ENCODE measurements at places on chromosomes 2 and 18. TPM values are rescaled to one million over a fixed set of nuclear protein-coding genes. Genes with fewer than 3 reads are reported as not detected.

DNA sequence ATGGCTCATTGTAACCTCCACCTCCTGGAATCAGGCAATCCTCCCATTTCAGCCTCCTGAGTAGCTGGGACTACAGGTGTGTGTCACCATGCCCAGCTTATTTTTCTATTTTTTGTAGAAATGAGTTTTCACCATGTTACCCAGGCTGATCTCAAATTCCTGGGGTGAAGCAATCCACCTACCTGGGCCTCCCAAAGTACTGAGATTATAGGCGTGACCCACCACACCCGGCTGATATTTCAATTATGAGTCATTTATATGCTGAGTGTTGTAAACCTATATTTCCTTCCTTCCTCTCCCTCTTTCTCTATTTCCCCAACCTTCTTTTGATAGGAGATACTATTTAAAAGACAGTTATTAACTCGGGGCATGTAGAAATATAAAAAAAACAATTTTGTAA lies 469.6 kb upstream of the ID2 start:
- H3K4me1 ChIP-seq = no peaks in the 10 kb centered on the region
- no peak for DNase-seq
- H3K4me3 ChIP-seq = no peak overlapping the region
- H3K36me3 ChIP-seq = no peaks in the 10 kb centered on the region

NFATC1 gene
- total RNA-seq = 21.9 TPM

SERPINB12 gene
- 20.1 TPM for total RNA-seq

- DNase-seq = peak; percentile 99
- H3K27me3 ChIP-seq = no peaks in the 10 kb centered on the region
- H3K36me3 ChIP-seq = no peaks in the 10 kb centered on the region
- peak within 1 kb of the TSS; percentile 95 for H3K27ac ChIP-seq
- H3K4me3 ChIP-seq = peak within 1 kb of the TSS; percentile 80
These were observed at the start of gene ZCCHC2 for GRCh38 chr18:62522504-62523254. Gene ZCCHC2 (plus strand): TSS chr18:62523025. CDS start chr18:62523425, 400 bp downstream.

- H3K27me3 ChIP-seq = no peaks in the 10 kb centered on the region
- DNase-seq = peak; percentile 28
- no peak overlapping the region for H3K27ac ChIP-seq
- H3K4me1 ChIP-seq = no peaks in the 10 kb centered on the region
These were observed 90.5 kb upstream of the TMEM247 start for GRCh38 chr2:46388881-46389280.

COX5B gene
- 481 TPM for total RNA-seq

- peak overlapping the region; percentile 66 for H3K27ac ChIP-seq
- H3K4me3 ChIP-seq = no peak overlapping the region
- H3K4me1 ChIP-seq = peaks cover 47% of the 10 kb centered on the region
- no peaks in the 10 kb centered on the region for H3K27me3 ChIP-seq
- peak; percentile 93 for DNase-seq
- H3K36me3 ChIP-seq = no peaks in the 10 kb centered on the region
These were observed 89.3 kb upstream of the HAAO start for GRCh38 chr2:42881732-42882131.

DNA sequence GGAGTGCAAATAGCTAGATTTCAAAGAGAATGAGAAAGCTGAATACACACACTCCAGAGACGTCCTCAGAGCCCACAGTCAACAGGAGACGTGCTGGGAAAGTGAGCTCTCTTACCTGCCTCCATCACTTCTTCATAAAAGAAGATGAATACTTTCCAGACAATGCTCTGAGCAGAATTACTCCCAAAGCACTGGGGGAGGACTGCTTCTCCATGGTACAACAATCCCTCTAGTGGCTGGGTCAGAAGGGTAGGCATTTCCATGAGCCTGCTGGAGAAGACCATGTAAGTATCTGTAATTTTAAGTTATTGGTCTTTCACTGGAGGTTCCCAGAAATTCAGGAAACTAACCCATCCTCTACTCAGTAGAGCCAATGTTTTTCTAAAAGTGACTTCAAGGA lies 190.3 kb downstream of the RBM43 start:
- no peak for DNase-seq
- no peak overlapping the region for H3K27ac ChIP-seq
- H3K36me3 ChIP-seq = no peaks in the 10 kb centered on the region
- no peaks in the 10 kb centered on the region for H3K27me3 ChIP-seq
- no peaks in the 10 kb centered on the region for H3K4me1 ChIP-seq

DNA sequence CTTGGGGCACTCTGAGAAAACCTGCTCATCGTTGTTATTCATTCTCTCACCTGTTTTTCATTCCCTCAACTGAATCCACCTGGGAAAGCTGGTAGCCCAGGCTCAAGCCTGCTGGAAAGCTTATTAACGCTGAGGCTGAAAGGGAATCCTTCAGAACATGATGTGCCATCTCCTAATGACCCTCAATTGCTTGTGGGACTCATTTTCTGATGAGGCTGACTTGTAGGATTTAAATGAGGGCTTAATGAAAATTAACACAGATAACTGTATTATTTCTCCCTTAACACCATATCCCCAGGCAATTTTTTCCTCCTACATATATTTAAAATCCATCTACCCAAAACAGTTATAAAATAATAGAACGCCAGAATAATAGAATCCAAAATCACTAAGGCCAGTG lies 162.7 kb upstream of the ACAA2 start:
- H3K4me3 ChIP-seq = no peak overlapping the region
- H3K36me3 ChIP-seq = no peaks in the 10 kb centered on the region
- no peak for DNase-seq
- no peaks in the 10 kb centered on the region for H3K27me3 ChIP-seq

DNA sequence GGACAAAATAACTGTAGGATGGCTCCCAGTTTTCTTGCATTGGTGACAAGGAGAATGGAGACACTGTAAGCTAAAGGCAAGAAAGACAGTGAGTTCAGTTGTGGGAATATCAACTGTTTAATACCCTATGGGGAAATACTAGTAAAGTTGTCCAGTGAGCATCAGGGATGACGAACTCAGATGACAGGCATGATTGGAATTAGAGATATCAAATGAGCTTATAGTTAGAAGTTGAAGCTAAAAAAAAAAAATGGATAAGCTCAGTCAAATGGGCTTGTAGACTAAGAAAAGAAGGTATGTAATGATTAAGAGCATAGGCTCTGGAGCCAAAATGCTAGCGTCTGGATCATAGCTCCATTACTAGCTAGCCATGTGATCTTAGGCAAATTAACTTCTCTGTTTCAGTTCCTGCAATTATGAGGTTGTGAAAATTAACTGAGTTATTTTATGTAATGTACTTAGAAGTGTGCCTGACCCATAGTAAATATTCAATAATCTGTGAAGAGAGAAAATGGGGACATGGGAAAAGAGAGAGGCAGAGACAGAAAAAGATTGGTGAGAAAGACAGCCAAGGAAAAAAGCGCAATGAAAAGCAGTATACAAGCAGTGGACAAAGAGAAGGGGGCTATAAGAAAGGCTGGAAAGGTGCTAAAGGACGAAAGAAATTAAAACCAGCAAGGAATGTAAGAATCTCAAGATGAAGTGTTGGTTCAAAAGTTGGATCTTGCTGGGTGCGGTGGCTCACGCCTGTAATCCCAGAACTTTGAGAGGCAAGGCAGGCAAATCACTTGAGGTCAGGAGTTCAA lies 95.7 kb upstream of the SLC39A10 start:
- H3K27ac ChIP-seq = no peak overlapping the region
- H3K36me3 ChIP-seq = no peaks in the 10 kb centered on the region
- H3K4me3 ChIP-seq = no peak overlapping the region

ITGB6 gene
- total RNA-seq = 17.2 TPM

MRO gene
- total RNA-seq = not detected

DNA sequence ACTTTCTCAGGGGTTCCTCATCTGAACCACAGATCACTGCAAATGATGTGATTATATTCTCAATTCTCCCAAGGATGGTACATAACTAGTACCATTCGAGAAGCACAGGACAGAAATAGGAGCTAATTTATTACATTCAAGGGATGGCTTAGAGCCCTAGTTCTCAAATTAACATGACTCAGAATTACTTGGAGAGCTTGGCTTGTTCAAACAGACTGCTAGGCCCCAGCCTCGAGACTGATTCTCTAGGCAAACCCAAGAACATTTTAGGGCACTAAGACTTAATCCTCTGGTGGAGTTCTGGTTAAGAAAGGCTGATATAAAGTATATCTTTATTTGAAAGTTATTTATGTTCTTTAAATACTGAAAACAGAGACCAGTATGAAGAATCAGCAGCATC lies 35.8 kb downstream of the HIBCH start:
- DNase-seq = no peak
- H3K27ac ChIP-seq = no peak overlapping the region
- H3K4me3 ChIP-seq = no peak overlapping the region
- no peaks in the 10 kb centered on the region for H3K27me3 ChIP-seq
- H3K4me1 ChIP-seq = no peaks in the 10 kb centered on the region

- H3K4me1 ChIP-seq = peaks cover 10% of the 10 kb centered on the region
- H3K4me3 ChIP-seq = no peak overlapping the region
- H3K36me3 ChIP-seq = no peaks in the 10 kb centered on the region
- H3K27ac ChIP-seq = no peak overlapping the region
- no peaks in the 10 kb centered on the region for H3K27me3 ChIP-seq
These were observed 114.5 kb downstream of the RNF144A start for GRCh38 chr2:7031547-7032245.

DNA sequence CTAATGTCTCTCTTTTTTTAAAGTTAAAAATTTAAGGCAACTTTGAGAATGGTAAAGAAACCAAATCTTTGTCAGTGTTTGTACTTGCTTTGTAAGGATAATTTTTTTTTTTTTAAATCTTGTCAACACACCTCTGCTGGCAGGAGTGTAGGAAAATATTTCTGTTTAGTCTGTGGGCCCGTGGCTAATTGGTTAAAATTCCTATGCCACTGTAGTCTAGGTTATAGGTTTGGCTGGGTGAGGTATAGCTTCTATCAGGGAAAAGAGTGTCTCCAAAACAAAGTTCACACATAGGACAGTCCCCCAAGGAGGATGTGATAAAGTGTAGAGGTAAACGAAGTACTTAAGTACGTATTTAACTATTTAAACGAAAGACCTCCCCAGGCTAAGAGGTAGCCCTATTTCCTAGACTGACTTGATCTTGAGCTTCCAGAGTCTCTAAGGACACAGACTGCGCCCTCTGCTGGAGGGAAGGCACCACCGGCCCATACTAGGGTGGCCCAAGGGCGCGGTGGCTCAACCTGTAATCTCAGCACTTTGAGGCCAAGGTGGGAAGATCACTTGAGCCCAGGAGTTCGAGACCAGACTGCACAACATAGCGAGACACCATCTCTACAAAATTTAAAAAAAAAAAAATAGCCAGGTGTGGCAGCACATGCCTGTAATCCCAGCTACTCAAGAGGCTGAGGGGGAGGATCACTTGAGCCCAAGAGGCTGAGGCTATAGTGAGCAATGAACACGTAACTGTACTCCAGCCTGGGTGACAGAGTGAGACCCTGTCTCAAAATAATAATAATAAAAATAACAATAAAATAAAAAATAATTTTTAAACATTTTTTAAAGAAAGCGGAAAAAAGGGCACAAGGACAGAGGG lies 8.9 kb downstream of the TEX44 start:
- no peaks in the 10 kb centered on the region for H3K36me3 ChIP-seq
- no peak overlapping the region for H3K4me3 ChIP-seq
- no peaks in the 10 kb centered on the region for H3K27me3 ChIP-seq
- peak overlapping the region; percentile 95 for H3K27ac ChIP-seq
- H3K4me1 ChIP-seq = peaks cover 53% of the 10 kb centered on the region

GRCh38 chr18:77777163-77777562 lies 527.5 kb downstream of the GALR1 start:
- no peak for DNase-seq
- no peak overlapping the region for H3K27ac ChIP-seq
- H3K4me3 ChIP-seq = no peak overlapping the region
- H3K36me3 ChIP-seq = no peaks in the 10 kb centered on the region
- H3K4me1 ChIP-seq = no peaks in the 10 kb centered on the region
- H3K27me3 ChIP-seq = no peaks in the 10 kb centered on the region

All from vagina (tissue), 2 donors.